ENCODE measurements at places on chromosomes 12 and 14.
A peak's percentile ranks its signal among the peaks of the same experiment; 100 is the strongest.

GRCh38 chr12:31752450-31752849, 23.6 kb upstream of the AMN1 start:
- H3K27ac ChIP-seq = no peak overlapping the region
- H3K4me3 ChIP-seq = no peak overlapping the region
- no peak for DNase-seq
- H3K36me3 ChIP-seq = peaks cover 14% of the 10 kb centered on the region

GRCh38 chr14:33836203-33836899, 114.5 kb downstream of the EGLN3 start:
- H3K27ac ChIP-seq = no peak overlapping the region
- H3K4me1 ChIP-seq = peaks cover 13% of the 10 kb centered on the region
- no peak for DNase-seq
- H3K4me3 ChIP-seq = no peak overlapping the region
- no peaks in the 10 kb centered on the region for H3K27me3 ChIP-seq

DNA sequence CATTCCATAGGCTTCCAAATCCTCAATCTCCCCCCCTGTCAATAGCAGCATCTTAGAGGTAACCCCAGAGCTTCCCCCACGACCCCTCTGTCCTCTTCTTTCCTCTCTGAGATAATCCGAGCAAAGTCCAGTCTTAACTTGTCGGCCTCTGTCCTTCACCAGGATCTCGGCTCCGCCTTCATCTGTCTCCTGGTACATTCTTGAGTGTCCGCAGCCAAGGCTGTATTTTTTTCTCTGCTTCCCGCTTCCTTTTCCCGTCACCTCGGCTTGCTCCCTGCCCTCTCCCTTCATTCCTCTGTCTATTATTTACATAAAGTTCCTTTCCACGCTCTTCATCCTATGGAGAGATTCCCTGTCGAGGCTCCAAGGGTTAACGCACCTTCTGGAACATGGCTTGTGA, 153.9 kb upstream of the GSC start:
- no peaks in the 10 kb centered on the region for H3K36me3 ChIP-seq
- no peaks in the 10 kb centered on the region for H3K4me1 ChIP-seq
- H3K27ac ChIP-seq = no peak overlapping the region
- no peak for DNase-seq

- no peak overlapping the region for H3K27ac ChIP-seq
- H3K4me1 ChIP-seq = no peaks in the 10 kb centered on the region
- H3K4me3 ChIP-seq = no peak overlapping the region
- H3K36me3 ChIP-seq = no peaks in the 10 kb centered on the region
Measured at GRCh38 chr12:102426599-102427542, 53.5 kb downstream of the IGF1 start.

GRCh38 chr12:87001102-87001501, 744.9 kb upstream of the MGAT4C start:
- no peak for DNase-seq
- H3K4me1 ChIP-seq = no peaks in the 10 kb centered on the region
- H3K36me3 ChIP-seq = no peaks in the 10 kb centered on the region
- no peaks in the 10 kb centered on the region for H3K27me3 ChIP-seq
- H3K27ac ChIP-seq = no peak overlapping the region
- H3K4me3 ChIP-seq = no peak overlapping the region

GRCh38 chr14:96380735-96381134, 11.2 kb upstream of the AK7 start:
- H3K27me3 ChIP-seq = no peaks in the 10 kb centered on the region
- DNase-seq = no peak
- H3K36me3 ChIP-seq = peaks cover 3% of the 10 kb centered on the region
- no peak overlapping the region for H3K4me3 ChIP-seq

- no peaks in the 10 kb centered on the region for H3K4me1 ChIP-seq
- H3K27ac ChIP-seq = no peak overlapping the region
- no peaks in the 10 kb centered on the region for H3K27me3 ChIP-seq
- no peaks in the 10 kb centered on the region for H3K36me3 ChIP-seq
- no peak for DNase-seq
Measured at GRCh38 chr12:27429606-27430005, 16.9 kb upstream of the SMCO2 start.

GRCh38 chr14:68813318-68813838, 20.5 kb upstream of the ZFP36L1 start:
- H3K36me3 ChIP-seq = peaks cover 3% of the 10 kb centered on the region
- H3K4me3 ChIP-seq = no peak overlapping the region
- H3K27ac ChIP-seq = no peak overlapping the region

- H3K27ac ChIP-seq = no peak overlapping the region
- peak overlapping the region; percentile 88 for H3K4me3 ChIP-seq
- peaks cover 3% of the 10 kb centered on the region for H3K36me3 ChIP-seq
- no peak for DNase-seq
Measured at GRCh38 chr12:62434494-62435302, 31.9 kb upstream of the MON2 start.

DNA sequence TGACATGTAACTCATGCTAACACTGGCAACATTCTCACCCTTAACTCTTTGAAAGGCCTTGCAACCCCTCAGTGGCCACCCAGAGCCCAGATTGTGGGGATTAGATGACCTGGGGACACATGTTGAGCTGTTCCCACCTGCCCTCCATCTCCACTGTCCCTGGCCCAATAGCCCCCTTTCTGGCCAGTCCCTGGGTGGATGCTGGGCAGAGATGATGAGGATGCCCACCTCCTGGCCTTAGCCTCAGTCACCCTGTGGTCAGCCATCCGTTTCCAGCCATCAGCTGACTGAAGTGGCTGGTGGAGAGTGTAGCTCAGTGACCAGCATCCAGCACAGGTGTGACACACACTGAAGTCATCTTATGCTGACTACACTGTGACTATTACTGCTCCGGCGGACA, 4.7 kb downstream of the ANHX start:
- H3K4me3 ChIP-seq = peak overlapping the region; percentile 56
- H3K4me1 ChIP-seq = no peaks in the 10 kb centered on the region
- no peak for DNase-seq
- peaks cover 31% of the 10 kb centered on the region for H3K27me3 ChIP-seq

GRCh38 chr12:123801573-123802178, 39.6 kb downstream of the DNAH10 start:
- H3K4me1 ChIP-seq = no peaks in the 10 kb centered on the region
- H3K4me3 ChIP-seq = no peak overlapping the region
- DNase-seq = no peak
- H3K36me3 ChIP-seq = no peaks in the 10 kb centered on the region
- H3K27ac ChIP-seq = no peak overlapping the region

- no peaks in the 10 kb centered on the region for H3K36me3 ChIP-seq
- no peak overlapping the region for H3K27ac ChIP-seq
- H3K27me3 ChIP-seq = no peaks in the 10 kb centered on the region
- DNase-seq = no peak
Measured at GRCh38 chr12:19058235-19059021, 71.1 kb upstream of the PLEKHA5 start.

DNA sequence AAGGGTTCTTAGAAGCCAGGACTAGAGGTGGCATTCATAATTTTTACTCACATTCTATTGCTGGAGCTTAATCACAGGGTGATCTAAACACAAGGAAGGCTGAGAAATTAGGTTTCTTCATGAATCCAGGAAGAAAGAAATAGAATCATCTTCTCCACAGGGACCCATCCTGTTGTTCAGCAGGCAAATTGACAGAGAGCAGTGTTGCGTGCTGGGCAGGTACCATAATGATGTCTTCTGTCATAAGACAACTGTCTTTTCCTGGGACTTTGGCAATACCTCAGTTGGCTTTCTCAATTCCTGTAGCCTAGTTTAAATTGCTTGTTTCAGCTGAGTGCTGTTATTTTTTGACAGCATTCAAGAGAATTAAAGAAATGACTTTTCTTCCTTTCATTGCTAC, 468.0 kb upstream of the SYT1 start:
- H3K4me1 ChIP-seq = no peaks in the 10 kb centered on the region
- H3K36me3 ChIP-seq = no peaks in the 10 kb centered on the region
- DNase-seq = no peak
- no peak overlapping the region for H3K4me3 ChIP-seq
- H3K27ac ChIP-seq = no peak overlapping the region
- peaks cover 2% of the 10 kb centered on the region for H3K27me3 ChIP-seq

GRCh38 chr12:111445726-111446581, 40.2 kb downstream of the SH2B3 start:
- H3K27ac ChIP-seq = peak overlapping the region; percentile 96
- peaks cover 52% of the 10 kb centered on the region for H3K27me3 ChIP-seq
- peaks cover 50% of the 10 kb centered on the region for H3K36me3 ChIP-seq
- H3K4me1 ChIP-seq = peaks cover 83% of the 10 kb centered on the region
- peak overlapping the region; percentile 78 for H3K4me3 ChIP-seq
